ENCODE measurements at places on chromosomes 7 and 10.

GRCh38 chr10:89367529-89367928 lies 10.3 kb upstream of the IFIT1B start:
- DNase-seq: no peak

DNA sequence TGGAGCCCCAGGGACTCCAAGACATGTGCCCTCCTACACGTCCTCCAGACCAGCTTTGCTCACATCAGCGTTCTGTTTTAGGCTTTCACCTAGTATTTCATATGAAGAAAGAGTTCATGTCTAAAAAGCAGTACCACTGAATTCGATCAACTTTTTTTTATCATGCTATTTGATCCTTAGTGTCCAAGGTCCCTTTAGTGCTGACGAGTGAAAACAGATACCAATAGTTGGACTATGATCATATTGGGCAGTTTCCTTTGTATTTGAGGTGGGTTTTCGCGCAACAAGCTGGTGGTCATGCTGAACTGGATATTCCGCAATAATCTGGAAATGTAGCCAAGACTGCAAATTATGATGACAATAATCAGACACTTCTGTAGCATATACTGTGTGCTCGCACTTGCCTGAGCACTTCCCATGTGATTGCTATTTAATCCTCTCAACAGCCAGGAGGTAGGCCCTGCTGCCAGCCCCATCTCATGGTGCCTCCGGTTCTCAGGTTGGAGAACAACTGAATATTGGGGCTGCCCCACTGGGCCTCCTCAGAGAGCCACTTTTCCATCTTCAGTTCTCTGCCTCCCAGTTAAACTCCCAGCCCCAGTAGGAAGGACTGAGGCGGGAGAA lies 65.9 kb downstream of the RBM20 start:
- no peak for DNase-seq

GRCh38 chr7:101554584-101555268 lies 74.4 kb downstream of the MYL10 start:
- no peak for DNase-seq

- DNase-seq: no peak
Observed at GRCh38 chr10:44747593-44748172, 163.5 kb upstream of the TMEM72 start.

- no peak for DNase-seq
Observed at GRCh38 chr10:127028556-127028955, 123.3 kb downstream of the DOCK1 start.

- no peak for DNase-seq
Observed at GRCh38 chr7:41869596-41869995, 166.7 kb upstream of the INHBA start.

DNA sequence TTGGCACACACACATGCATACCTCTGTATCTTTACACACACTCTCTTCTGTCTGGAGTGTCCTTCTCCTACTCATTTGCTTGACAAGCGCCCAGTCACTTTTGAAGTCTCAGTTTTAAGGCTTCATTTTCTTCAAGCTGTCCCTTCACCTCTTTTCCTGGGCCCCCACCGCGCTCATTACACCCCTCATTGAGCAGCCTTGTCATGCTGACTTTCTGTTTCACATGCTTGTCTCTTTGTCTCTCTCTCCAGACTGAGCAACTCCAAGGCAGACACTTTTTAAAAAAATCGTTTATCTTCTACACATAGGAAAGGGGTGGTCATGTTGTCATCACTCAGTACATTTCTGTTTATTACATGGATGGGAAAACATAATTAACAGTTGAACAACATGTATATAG lies 225.2 kb upstream of the FZD1 start:
- DNase-seq: no peak

GRCh38 chr10:46222364-46222935 lies 64.3 kb upstream of the ANTXRL start:
- DNase-seq: no peak

DNA sequence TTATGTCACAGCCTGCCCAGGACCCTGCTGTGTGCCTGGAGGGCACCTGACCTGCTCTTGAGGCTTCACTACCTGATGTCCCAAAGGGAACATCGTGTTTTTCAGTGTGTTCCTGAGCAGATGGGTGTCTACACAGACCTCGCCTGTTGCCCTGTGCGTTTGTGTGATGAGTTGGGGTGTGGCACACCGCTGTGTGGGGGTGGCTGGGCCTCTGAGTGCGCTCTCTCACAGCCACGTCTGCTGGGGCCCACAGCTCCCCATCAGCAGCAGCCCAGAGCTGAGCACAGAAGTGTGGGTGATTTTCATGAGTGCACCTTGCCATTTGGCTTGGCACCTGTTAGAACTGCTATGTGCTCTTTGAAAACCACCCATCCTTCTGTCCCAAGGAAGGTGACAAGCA lies 121.5 kb downstream of the NKX6-2 start:
- no peak for DNase-seq

GRCh38 chr10:33111488-33112051 lies 153.5 kb upstream of the ITGB1 start:
- DNase-seq: no peak

DNA sequence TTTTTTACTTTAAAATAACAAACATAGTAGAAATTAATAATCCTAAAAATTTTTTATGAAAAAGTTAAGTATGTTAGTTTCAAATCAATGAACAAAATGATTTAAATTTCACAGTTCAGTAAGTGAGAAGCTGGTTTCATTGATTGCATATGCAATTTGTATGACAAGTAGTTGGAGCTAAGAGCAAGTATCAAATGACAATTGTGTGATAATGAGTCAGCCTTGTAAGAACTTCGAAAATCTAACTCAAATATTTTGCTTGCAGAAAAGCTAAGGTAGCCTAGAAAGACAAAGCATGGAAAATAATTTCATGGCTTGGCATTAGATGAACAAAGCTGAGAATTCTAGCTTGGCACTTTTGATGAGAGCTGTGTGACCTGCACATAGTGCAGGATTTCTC lies 111.5 kb downstream of the HDAC9 start:
- no peak for DNase-seq

GRCh38 chr10:96285331-96285752 lies 14.0 kb upstream of the BLNK start:
- no peak for DNase-seq

- DNase-seq: no peak
Observed at GRCh38 chr10:2851566-2851965, 215.8 kb upstream of the PFKP start.

DNA sequence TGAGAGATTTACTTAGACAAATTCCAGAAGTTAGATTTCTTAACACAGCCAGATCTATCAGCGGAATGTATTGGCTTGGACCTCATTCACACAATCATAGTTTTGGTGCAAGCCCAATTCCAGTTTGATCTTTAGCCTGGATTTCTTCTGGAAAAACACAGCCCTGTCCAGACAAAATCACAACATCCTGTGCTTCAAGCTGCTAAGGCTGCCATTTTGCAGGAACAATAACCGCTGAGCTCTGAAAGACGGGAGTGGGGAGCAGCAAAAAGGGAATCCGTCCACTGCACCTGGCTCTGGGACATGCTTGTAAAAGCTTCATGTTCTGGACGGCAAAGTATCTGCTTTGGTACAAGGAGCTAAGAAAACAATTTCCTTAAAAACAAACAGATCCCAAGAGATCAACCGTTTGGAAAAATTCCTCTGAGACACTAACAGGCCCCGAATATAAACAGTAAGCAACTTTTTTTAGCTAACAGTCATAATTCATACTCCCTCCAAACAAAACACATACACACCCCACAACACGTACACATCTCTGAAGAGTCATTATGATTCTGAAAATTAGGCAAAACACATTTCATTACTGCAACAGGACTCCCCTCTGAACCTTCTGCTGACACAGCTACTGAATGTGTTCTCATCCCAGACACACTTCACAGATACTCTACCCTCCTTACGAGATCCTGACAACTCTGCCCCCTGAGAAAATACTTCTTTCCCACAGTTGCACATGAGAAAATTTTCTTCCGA lies 32.4 kb downstream of the ITIH5 start:
- no peak for DNase-seq

DNA sequence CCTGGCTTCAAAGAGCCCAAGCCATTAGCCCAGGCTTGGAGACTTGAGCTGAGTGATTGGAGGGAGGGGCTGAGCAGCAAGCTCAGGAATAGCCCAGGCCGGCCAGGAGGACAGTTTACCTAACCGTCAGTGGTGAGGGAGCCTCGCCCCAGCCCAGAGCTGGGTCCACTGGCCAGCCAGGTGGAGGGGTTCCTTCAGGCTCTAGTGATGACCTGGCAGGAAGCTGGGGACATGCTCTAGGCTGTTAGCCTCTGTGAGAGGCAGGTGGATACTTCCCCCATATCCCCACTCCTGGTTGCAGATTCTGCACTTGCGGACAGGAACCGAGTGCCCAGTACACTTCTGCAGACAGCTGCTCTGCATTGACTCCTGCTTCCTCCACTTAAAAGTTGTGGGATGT lies 61.2 kb upstream of the ANTXRL start:
- DNase-seq: peak; percentile 20

GRCh38 chr10:130138479-130138866 lies 2.3 kb downstream of the GLRX3 start:
- DNase-seq: no peak

DNA sequence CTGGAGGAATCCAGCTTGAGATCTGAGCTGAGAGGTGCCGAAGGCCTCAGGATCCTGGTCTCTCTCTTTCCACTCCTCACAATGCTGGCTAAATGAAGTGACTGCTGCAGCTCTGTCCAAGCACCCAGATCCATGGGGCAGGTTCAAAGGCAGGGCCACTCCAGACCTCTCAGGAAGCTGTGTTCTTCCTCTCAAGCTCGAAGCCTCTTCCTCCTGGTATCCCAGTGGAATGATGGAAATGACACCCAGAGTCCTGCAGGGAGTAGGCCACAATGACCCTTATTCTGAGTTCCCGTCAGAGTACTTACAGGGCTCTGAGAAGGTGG lies 574.1 kb downstream of the GRID1 start:
- no peak for DNase-seq

DNA sequence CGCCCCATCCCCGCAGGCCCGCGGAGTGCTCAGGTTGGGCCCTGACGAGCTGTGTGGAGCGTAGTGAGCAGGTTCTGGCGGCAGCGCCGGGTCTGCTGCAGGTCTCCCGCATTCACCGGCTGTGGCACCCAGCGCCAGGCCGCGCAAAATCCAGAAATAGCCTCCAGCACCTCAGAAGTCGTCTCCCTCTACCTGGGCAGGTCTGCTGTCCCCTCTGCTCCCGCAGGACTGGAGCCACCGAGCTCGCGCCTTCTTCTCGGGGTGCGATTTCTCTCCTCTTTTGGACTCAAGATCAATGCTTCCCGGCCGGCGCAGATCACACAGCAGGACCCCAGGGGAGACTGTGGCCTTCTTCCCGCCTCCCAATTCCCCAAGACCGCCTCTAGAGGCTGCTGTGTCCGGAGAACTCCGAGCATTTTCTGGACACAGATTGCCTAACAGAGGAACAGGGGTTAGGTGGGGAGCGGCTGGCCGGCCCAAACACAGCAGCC lies 8.4 kb downstream of the TLX1 start:
- DNase-seq: no peak

GRCh38 chr7:122013065-122013464 lies 131.0 kb downstream of the AASS start:
- no peak for DNase-seq

GRCh38 chr7:80481196-80481884 lies 30.5 kb downstream of the GNAT3 start:
- no peak for DNase-seq

- DNase-seq: no peak
Observed at GRCh38 chr7:12493407-12493806, 77.1 kb upstream of the SCIN start.

DNA sequence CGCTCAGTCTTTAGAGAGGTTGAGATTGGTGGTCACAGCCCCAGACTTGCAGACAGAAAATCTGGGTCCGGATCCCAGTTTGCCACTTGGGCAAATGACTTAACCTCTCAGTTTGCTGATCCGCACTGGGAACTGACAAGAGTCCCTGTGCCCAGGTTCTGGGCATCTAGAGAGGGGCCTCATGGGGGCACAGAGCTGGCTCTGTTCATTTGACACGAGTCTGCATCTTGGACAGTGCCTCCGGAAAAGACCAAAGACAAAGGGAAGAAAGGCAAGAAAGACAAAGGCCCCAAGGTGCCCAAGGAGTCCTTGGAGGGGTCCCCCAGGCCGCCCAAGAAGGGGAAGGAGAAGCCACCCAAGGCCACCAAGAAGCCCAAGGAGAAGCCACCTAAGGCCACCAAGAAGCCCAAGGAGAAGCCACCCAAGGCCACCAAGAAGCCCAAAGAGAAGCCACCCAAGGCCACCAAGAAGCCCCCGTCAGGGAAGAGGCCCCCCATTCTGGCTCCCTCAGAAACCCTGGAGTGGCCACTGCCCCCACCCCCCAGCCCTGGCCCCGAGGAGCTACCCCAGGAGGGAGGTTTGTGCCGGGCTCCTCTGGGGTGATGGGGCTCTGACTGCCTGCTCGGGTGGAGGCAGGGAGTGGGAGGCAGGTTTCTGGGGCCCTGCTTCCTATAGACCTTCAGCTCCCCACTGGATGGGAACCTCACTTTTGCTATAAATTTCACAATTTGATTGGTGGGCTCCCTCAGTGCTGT lies 2.3 kb downstream of the AEBP1 start:
- DNase-seq: no peak

DNA sequence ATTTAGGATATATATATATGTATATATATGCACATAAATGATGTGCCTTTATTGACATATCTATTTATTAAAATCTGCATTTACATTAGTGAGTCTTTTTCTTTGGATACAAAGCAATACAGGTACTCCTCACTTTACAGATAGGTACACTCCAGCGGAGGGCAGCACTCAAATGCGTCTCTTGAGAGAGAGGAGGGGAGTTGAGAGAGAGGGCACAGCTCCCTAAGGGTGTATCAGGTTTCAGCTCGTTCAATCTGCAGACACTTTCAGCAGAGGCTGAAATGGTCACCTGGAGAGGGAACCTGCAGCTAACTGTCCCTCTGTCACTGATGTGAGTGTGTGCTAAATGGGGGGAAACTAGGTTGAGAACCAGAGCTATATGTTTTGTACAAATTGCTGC lies 21.5 kb downstream of the C10orf53 start:
- no peak for DNase-seq

GRCh38 chr10:70564901-70565351 lies 37.6 kb downstream of the PRF1 start:
- no peak for DNase-seq

DNA sequence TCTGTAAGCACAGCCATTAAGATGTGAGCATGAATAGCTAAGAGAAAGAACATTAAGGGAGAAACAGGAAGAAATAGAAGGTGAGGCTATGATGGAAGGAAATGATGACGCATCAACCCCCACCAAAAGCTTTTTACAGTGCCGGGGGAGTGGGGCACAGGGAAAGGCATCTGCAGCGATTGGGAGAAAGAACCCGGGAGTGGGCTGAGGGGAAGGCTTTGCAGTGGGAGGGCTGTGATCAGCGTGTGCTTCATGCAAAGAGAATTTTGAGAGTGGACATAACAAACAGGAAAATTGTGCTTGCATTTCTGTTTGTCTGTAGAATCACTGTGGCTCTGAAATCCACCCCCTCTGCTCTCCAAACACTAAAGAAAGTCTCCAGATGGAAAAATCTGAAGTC lies 250.8 kb downstream of the KCNMA1 start:
- DNase-seq: no peak

GRCh38 chr10:65571011-65571570 lies 1354.7 kb upstream of the LRRTM3 start:
- DNase-seq: no peak

GRCh38 chr7:19114551-19114855 lies 2.9 kb downstream of the TWIST1 start:
- DNase-seq: no peak

Measured in liver (tissue), 10 donors.